ENCODE measurements at places on chromosomes 1 and 21.
A peak's percentile ranks its signal among the peaks of the same experiment; 100 is the strongest.

- no peak for DNase-seq
Observed at GRCh38 chr1:44302541-44302940, 52.5 kb downstream of the ERI3 start.

GRCh38 chr21:37082856-37083528 lies 9.9 kb downstream of the TTC3 start:
- DNase-seq = no peak

DNA sequence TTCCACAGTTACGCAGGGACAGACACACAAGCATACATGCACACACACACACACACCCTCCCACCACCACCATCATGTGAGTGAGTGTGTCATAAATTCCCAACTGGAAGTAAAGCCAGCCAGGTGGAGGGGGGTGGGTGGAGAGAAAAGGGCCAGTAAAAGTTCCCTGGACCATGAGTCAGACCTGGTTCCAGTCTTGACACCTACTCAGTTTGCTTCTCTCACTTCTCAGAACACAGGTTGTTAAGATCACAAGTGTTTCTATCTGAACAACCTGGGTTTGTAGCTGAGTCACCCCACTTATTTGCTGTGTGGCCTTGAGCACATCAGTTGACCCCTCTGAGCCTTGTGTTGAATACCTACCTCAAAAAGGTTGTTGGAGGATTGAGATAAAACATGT lies 9.6 kb downstream of the EPHA10 start:
- DNase-seq = no peak

GRCh38 chr1:38565020-38565491 lies 294.5 kb downstream of the RRAGC start:
- DNase-seq = no peak

- peak; percentile 49 for DNase-seq
Observed at GRCh38 chr1:156162430-156163037, 9.1 kb downstream of the SEMA4A start.

DNA sequence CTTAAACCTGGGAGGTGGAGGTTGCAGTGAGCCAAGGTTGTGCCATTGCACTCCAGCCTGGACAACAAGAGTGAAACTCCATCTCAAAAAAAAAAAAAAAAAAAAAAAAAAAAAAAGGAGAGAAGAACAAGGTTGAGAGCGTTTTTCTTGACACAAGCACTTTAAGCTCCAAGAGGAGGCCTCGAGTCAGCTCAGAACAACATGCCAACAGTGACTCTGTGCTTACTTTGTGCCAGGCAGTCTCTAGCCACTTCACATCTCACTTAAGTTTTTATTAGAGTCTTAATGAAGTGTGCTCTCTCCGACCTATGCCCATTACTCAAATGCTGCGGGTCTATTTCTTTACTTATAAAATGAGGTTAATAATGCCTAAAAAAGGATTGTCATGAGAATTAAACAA lies 13.0 kb downstream of the ATP1A1 start:
- DNase-seq = no peak

- no peak for DNase-seq
Observed at GRCh38 chr21:19031953-19032352, 628.4 kb upstream of the TMPRSS15 start.

DNA sequence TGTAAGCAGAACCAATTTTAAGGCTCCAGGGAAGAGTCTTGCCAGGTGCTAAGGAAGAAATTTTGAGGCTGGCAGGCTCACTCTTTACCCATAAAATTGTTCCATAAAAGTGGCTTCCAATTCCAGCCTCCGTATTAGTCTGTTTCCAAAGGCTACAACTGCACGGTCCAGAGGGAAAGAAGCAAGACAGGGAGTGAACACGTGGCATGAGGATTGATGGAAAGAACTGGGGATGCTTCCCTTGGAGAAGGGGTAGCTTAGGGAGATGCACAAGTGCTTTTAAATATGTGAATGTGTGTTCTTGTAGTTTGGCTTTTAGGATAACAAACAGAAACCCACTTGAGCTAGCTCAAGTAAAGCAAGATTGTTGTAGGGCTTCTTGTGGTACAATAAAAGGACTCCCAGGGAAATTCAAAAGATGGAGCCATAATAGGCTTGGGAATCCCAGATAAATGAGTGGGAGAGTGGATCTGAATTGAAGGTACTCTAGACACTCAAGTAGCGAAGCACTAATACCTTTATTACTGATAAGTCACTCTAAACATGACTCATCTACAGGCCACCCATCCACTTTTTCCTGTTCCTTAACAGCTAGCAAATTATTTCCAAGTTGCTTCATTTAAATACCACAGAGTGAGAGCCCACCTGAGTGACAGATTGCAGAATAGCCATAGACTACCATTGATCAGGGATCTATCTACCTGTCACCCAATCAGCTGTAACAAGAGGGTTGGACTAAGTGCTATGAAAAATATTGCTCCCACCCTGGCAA lies 34.8 kb upstream of the NPL start:
- no peak for DNase-seq

DNA sequence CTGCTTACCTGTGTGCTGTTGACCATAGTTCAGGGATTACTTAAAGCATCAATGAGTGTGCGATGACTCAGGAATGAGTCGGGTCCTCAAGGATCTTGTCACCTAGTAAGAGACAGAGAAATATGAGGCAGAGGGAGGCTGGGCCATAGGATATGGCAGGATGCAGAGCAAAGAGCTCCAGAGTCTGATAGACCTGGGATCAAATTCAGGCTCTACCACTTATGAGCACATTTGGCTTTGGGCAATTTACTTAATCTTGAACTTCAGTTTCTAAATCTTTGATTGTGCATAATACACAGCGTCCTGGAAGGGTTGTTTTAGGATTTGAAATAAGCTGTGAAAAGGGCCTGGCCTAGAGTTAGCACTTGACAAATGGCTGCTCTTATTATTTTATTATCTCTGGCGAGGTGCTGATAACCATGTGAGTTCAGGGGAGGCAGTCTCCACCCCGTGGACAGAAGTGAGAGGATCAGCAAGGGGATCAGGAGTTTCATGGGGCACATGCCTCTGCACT lies 94.5 kb downstream of the ROR1 start:
- no peak for DNase-seq

DNA sequence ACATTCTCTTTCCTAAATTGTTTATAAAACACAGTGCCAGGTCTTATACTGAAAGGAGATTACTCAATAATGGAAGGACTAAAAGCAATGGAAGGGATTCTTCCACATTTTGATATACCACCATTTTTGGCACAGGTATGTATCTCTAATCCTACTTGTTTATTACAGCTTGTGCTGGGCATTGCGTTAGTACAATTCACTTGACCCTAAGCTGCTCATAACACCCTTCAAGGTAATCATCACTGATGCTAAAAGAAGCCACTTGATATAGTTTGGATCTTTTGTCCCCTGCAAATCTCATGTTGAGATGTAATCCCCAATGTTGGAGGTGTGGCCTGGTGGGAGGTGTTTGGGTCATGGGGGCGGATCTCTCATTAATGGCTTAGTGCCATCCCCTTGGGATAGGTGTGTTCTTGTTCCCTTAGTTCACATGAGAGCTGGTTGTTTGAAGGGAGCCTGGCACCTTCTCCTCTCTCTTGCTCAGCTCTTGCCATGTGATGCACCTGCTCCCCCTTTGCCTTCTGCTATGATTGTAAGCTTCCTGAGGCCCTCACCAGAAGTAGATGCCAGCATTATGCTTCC lies 71.1 kb downstream of the NIBAN1 start:
- DNase-seq = no peak

- no peak for DNase-seq
Observed at GRCh38 chr1:12616709-12617373, 1.2 kb downstream of the DHRS3 start.

GRCh38 chr1:43736819-43737218 lies 29.5 kb downstream of the ST3GAL3 start:
- DNase-seq = no peak

- no peak for DNase-seq
Observed at GRCh38 chr1:26189751-26190275, 589 bp upstream of the CATSPER4 start.

DNA sequence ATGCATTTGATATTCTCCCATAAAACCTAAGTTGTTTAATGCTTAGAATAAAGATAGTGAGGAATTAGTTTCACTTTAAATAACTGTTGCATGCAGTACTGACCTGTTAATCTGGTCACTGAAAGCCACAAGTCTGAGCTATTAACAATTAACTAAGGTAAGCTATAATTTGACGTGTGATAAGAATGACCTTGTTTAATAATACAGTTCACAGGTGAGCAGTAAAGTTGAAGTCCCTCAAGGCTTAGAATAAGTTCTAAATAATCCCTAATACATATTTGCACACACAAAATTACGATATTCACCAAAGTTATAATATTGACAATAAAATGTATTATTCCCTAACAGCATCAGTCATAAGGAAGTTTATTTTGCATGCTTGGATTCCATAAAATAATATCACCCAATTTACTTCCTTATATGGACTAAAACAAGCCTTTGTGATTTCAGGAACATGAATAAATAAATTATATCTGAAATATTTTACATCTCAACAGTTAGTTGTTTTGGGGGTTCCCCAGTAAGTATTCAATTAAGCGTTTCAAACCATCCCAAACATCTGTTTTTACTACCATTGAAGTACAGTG lies 70.6 kb upstream of the CHRM3 start:
- no peak for DNase-seq

DNA sequence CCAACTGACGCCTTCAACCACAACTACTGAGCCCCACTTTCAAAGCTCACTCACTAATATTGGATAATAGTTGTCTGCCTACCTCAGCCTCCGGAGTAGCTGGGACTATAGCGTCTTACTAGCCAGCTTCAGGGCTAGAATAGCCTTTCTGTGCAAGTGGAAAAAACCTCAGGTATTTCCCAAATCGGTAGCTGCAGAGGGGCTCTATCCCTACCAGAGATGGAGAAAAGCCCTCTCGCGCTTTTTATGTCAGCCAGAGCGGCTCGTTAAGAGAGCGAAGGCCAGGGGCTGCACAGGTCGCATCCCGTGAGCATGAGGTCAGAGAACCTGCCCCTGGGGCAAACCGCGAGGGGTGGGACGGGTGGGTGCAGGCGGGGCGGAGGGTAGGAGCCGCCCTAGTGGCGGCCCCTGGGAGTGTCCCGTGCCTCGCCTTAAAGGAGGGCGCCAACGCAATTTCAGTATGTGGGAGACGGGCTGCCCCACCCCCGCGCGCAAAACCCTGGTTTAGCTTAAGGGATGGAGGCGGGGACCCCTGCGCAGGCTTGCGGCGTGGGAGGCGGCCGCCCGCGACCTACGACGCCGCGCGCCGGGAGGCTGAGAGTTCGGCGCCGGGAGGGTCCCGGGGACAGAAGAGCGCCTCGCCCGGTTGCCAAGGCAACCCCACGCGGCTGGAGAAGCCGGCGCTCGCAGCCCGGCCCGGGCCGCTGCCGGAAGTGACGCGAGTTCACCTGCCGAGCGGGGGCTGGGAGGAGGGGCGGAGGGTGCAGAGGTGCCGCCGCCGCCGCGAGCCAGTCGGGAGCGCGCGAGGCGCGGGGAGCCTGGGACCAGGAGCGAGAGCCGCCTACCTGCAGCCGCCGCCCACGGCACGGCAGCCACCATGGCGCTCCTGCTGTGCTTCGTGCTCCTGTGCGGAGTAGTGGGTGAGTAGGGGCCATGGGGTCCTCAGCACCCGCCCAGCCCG lies at the start of gene CXADR:
Gene CXADR, plus strand, starts transcription at position 791 of the 961 bp plus-strand sequence. Its CDS starts 87 bp downstream, at position 878.
- peak; percentile 98 for DNase-seq

- DNase-seq = no peak
Observed at GRCh38 chr1:205452364-205452763, 3.5 kb downstream of the BLACAT1 start.

DNA sequence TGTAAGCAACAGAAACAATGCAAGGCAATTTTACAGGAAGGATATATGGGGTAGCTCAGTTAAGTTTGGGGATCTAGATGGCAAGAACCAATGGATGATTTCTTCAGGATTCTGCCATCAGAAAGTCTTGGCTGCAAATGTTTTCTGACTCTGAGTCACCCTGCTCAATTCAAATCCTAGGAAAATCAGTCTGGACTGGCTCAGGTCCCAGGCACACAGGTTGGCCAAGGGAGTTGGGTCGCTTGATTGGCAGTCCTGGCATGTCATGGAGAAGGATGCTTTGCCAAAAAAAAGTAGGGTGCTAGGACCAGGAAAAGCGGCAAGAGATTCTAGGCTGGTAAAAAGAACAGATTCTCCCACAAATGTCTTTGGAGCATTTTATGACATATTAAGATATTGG lies 28.9 kb upstream of the S1PR1 start:
- DNase-seq = no peak

DNA sequence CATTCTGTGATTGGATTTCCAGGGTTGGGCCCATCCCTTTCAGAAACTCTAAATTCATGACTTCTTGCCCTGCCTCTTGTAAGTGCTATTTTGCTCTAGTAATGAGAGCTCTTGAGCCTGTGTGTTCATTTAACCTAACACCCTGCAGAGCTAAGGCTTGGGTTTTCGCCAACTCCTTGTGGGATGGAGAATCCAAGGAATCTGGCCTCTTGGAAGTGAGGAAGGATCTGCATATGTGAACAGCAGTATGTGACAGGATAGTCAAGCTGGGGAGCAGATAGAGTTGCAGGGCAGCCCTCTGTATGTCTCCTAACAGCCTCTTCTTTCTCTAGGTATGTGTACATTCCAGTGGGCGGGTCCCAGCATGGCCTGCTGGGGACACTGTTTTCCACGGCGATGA lies 258.9 kb downstream of the HHAT start:
- peak; percentile 26 for DNase-seq

GRCh38 chr1:42047508-42047880 lies 105.7 kb upstream of the GUCA2B start:
- DNase-seq = no peak

GRCh38 chr1:183598386-183598785 lies 8.1 kb upstream of the NCF2 start:
- no peak for DNase-seq

DNA sequence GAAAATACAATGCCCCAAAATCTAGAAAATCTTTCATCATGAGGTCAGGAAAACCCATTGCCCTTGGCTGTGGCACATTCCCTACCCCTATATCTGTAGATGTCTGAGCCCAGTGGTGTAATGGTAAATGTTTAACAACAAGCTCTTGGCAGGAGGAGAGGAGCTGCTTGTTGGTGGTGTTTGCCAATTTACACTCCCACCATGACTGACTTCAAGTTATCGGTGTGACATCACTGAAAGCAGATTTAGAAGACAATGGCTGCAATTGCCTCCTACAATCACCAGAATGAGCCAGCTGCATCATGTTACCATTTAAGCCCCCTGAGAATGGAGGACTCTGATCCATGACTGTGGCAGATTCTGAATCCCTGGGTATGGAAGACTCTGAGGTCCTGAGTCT lies 70.9 kb downstream of the SDC3 start:
- DNase-seq = no peak

GRCh38 chr1:243851257-243851756 lies 1.3 kb upstream of the AKT3 start:
- DNase-seq = no peak

DNA sequence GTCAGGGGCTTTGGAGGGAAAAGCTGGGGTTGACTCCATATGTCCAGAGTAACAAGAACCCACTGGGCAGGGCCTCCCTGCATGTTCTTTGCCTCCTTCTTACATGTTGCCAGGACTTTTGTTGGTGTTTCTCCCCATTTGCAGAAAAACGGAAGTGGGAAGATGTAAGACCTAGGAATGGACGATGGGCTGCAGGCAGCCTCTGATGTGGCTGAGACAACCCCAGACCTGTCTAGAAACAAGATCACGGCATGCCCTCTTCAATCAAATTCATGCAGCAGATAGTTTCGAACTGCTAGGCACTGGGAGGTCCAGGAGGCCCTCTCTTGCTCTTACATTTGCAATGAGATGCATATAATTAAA lies 3.4 kb downstream of the FAM43B start:
- no peak for DNase-seq

- peak; percentile 67 for DNase-seq
Observed at GRCh38 chr21:14911351-14911750, 153.4 kb downstream of the NRIP1 start.

All from ELF-1 (cell line).